ENCODE measurements at places on chromosomes 2 and 18.

DNA sequence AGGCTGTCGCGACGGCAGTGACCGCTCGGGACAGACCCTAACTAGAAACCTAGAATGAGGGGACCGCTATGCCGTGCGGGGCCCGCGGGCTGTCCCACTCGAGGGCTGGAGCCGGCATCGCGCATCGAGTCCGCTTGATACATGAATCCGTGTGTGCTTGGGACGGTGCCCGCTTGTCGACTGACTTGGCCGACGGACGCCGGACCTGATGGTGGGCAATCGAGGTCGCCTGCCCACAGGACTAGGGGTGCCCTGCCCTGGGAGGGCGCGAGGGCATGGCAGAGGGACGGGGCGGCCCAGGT lies 749 bp upstream of the PTMA start:
- DNase-seq: no peak

- no peak for DNase-seq
These were observed 82.7 kb downstream of the C2orf74 start for GRCh38 chr2:61244694-61245093.

DNA sequence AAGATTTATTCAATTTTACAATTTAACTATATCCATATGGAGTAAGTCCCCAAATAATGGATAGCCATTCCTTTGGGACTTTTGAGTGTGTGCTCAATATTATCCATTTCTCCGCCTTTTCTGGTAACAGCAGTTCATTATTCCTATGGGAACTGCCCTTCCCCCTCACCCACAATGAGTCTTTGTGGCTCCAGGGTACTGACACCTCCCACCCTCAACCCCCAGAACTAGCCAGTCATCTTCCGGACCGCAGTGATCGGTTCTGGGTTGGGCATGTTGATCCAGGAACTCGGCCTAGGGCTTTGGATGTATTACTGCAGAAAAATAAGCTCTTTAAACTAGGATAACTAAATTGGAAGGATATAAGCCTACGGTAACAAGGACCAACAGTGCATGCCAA lies 45.4 kb upstream of the CCDC150 start:
- DNase-seq: no peak

GRCh38 chr18:30487962-30488361 lies 554.6 kb downstream of the DSC3 start:
- DNase-seq: no peak

DNA sequence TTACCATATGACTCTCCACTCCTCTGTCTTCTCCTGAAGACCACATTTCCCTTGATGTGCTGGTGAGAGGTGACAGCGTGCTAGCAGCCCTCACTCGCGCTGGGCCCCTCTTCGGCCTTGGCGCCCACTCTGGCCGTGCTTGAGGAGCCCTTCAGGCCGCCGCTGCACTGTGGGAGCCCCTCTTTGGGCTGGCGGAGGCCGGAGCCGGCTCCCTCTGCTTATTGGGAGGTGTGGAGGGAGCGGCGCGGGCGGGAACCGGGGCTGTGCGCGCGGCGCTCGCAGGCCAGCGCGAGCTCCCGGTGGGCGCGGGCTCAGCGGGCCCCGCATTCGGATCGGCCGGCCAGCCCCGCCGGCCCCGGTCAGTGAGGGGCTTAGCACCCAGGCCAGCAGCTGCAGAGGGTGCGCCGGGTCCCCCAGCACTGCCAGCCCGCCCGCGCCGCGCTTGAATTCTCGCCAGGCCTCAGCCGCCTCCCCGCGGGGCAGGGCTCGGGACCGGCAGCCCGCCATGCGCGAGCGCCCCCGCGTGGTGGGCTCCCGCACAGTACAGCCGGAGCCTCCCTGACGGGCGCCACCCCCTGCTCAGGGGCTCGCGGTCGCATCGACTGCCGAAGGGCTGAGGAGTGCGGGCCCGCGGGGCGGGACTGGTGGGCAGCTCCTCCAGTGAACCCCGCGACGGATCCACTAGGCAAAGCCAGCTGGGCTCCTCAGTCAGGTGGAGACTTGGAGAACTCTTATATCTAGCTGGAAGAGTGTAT lies 246.6 kb upstream of the REG3G start:
- no peak for DNase-seq

DNA sequence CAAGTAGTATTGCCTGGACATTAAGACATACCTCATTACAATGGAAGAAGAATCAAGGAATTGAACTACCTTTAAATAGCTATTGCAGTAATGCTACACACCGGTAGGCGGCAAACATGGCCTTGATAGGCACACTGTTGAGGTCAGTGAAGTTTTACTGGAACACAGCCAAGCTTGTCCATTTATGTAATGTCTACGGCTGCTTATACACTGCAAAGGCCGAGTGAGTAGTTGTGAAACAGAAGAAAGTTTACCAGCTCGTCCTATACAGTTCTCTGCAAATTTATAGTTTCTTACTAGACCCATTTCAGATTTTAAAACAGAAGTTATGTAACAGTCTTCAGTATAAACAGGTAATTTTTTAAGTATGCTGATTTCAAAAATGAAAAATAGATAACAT lies 38.8 kb downstream of the PPP4R1 start:
- DNase-seq: peak; percentile 13

GRCh38 chr18:28404694-28405093 lies 227.8 kb upstream of the CDH2 start:
- no peak for DNase-seq

DNA sequence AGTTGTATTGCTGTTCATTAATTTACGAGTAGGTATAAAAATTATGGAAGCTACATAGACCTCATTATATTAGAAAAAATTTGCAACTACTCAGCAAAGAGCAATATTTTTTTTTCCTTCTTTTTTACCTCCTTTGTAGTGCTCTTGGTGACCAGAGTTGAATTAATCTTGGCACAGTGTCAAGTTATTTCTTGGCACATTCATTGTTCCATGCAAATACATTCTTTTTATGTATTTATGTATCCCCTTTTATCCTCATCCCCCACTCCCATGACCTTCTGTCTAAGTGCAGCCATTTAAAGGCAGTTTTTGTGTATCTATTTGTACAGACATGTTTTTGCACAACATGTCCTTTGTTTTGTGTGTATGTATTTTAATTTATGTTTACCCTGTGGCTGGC lies 224.5 kb downstream of the CCDC102B start:
- no peak for DNase-seq

DNA sequence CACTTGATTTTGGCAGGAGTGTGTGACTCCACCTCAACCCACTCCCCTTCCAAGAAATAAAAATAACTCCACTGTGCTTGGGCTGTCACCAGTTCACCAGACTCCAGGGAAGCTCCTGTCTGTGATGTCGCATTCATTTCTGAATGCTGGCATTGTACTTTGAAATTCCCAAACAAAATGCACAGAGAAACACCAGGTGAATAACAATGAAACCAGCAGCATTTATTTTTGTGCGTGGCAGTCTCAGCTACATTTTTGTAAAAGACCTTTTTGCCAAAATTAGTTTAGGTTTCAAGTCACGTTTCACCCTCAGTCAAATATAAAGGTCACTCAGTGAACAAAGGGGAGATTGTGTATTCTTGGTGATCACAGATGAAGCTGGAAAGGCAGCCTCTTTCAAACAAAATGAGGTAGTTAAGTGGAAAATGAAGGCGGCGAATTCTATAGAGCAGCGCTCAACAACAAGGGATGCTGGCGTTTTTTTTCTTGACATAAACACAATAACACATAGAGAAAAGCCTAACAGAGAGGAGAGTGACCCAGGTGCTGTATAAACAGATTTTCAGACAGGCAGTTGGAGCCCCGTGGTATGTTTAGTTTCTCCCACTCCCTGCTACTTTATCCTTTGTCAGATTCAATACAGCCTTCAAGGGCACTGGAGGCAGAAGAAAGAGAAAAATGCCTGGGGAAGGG lies 210.3 kb upstream of the GCFC2 start:
- DNase-seq: no peak

DNA sequence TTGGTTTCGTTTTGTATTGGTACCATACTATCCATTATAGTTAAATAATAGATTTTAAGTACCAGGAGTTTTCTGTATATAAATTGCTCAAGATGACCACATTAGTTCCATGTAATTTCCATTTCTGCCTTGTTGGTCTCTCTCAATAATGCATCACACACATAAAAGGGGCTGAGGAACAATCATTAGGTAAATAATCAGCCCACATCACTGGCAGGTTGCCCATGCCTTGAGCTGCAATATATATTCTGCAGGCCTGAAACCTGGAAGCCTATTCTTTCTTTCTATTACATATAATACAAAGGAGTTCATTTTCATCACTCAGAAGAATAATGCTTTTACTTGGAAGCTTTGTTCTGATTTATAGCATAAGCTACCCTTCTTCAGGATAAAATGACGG lies 616.1 kb upstream of the PKDCC start:
- no peak for DNase-seq

GRCh38 chr2:9400268-9401058 lies 22.9 kb downstream of the ITGB1BP1 start:
- no peak for DNase-seq

DNA sequence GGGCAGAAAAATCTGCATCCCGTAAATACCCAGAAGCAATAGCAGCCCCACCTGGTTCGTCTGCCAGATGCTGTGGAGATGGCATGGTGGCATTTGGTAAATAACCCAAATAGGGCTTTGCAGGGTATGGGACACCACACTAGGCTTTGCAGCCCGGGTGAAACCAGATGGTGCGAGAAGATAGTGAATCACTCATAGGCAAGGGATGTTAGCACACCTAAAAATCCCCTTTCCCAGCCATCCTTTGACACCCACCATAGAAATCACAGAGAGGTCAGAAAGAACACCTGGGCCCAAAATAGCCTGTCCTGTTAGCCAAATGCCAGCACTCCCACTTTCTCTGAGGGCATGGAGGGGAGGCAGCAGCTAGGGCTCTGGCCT lies 47.6 kb downstream of the BCL11A start:
- peak; percentile 6 for DNase-seq

- no peak for DNase-seq
These were observed 847 bp downstream of the HOXD8 start for GRCh38 chr2:176130147-176130956.

GRCh38 chr2:163191372-163191771 lies 352.8 kb upstream of the KCNH7 start:
- DNase-seq: no peak

GRCh38 chr2:180938451-180938850 lies 42.0 kb upstream of the UBE2E3 start:
- peak; percentile 1 for DNase-seq

GRCh38 chr2:43423941-43424261 lies 171.9 kb downstream of the THADA start:
- no peak for DNase-seq

- no peak for DNase-seq
These were observed 24.4 kb downstream of the CRYGD start for GRCh38 chr2:208099682-208100470.

- peak; percentile 76 for DNase-seq
These were observed 33.1 kb downstream of the ARL4C start for GRCh38 chr2:234463626-234464290.

DNA sequence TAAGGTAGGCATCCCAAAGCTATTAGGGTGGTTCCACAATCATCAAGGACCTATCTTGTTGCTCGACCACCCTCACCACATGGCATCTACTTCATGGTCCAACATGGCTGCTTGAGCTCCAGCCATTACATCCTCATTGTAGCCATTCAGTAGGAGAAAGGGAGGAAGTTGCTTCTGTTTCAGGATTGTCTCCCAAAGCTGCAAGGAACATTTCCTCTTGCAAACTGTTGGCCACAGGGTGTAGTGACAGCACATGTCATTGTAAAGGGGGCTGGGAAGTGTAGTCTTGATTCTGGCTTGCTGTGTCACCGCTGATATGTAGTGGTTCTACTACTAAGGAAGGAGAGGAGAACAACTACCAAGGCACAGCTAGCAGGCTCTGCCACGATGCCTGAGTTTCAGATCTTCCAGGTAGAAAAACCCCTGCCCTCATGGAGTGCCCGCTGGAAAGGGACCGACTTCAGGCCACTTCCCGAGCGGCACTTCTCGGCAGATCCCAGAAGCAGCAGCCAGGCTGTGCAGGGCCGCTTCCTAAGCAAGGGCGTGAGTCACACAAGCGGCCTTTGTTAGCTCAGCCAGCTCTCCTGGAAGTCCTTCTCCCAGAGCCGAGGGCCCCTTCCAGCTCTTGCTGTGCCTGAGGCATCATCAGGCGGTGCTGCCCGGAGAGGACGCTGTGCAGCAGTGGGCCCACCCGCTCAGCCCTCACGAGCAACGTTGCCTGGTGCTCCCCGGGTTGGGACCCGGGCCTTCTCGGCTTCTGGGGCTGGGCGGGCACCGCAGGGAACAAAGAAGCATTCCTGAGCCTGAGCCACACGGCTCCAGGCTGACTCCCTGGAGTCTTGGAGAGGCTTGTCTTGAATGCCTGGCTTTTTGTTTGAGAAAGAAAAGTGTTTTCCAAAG lies 58.2 kb downstream of the HS6ST1 start:
- DNase-seq: no peak
